ENCODE measurements at places on chromosomes 3 and 15. TPM values are rescaled to one million over a fixed set of nuclear protein-coding genes. Genes with fewer than 3 reads are reported as not detected.

DNA sequence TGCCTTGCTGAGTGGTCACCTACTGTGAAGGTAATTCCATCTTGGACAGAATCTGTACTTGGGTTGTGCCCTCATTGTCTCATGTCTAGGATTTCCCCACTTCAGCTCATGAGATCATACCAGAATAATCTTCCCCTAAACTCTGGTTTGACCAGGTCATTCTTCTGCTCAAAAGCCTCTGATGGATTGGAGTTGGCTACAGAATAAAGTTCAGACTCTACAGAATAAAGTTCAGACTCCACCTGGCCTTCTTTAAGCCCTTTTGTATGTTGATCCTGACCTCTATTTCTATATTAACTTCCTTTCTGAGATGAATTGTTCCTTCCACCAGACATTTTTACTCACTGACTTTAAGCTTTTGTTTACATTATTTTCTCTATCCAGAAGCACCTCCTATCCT, 6.4 kb upstream of the GLCE start:
- no peak for DNase-seq

DNA sequence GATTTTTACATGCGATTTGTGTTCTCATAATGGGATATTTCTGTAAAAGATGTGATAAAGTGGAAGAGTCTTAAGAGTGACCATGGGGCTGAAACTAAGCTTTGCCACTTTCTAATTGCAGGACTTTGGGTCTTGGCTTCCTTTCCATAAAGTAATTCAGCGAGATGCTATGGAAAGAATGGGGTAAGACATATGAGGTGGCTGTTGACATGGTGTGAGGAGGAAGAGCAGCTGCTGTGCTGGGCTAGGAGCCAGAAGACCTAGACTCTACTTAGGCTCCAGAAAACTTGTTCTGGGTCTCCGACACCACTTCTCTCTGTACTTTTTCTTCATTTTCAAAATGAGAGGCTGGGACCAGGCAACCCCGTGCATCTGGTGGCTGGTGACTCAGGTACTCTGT, 654.5 kb upstream of the CFAP20DC start:
- DNase-seq: no peak

GRCh38 chr15:56150204-56150603, 93.5 kb downstream of the RFX7 start:
- DNase-seq: no peak

GRCh38 chr15:27410996-27411605, 440.1 kb downstream of the GABRG3 start:
- DNase-seq: no peak

DNA sequence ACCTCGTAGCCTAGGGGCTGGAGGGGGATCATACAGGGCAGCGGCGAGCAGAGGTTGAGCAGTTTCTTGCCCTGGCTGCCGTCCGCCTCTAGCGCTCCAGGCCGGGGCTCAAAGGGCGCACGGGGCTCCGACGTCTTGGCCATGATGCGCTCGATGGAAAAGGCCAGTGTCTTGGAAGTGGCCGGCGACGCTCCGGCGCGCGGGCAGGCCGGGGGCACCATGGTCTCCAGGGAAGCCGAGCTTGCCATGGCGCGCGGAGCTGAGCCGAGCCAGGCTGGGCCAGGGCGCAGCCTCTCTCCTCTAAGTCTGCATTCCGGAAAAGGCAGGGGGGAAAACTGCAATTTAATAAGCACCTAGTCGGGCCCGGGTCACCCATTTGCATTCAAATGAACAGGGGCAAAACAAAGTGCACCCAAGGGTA, 719 bp downstream of the FEZF2 start:
- no peak for DNase-seq

- no peak for DNase-seq
Observed at GRCh38 chr3:157559401-157559800, 56.2 kb upstream of the VEPH1 start.

DNA sequence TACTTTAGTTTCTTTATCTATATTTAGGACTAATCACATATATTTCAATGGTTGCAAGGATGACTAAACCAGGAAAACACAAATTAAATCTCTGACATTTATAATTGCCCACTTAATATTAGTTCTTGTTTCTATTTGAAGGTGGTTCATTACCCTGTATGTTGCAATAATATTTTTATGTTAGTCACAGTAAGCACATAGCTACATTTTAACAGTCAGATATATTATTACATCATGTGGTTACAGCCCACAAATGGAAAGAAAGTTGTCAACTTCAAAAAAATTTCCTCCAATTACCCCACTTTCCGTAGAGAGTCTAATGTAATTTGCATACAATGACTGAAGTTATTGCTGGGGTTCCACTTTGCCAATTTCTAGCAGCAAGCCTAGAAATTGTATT, 114.6 kb downstream of the TUSC7 start:
- peak; percentile 21 for DNase-seq

DNA sequence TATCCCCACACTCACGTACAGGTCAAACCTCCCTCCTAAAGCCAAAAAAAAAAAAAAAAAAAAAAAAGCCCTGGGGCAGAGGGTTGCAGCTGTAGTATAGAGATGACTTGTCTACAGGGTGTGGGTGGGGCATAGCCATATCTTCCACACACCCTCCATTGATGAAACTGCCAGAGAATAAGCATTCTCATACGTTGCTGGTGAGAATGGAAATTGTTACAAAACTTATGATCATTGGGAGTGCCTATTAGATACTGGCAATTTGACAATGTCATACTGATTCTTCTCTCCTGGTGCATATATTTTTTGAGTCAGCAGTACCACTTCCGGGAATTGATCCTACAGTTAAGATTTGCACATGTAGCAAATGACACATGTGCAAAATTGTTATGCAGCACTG, 11.0 kb upstream of the CTNNB1 start:
- no peak for DNase-seq

DNA sequence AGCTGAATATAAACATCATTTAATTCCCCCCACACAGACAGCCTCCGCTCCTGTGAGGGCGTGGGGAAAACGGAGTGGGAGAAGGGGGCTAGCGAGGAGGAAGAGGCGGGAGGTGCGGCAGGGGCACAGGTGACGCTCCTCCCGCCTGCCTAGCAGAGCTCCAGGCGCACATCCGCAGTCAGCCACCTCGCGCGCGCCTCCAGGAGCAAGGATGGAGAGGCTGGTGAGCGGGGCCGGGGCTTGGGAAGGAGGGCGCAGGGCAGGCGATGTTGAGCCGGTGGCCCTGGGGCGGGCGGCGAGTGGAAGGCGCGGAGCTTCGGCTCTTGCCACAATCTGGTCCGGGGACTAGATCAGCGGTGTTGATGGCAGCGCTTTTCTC, at the start of gene CD200:
TSS of gene CD200 (plus strand) at position 155 of the 379 bp plus-strand sequence. CDS start at position 212, 57 bp downstream.
- DNase-seq: peak; percentile 70

GRCh38 chr3:188788621-188789081, 383.1 kb upstream of the TPRG1 start:
- peak; percentile 98 for DNase-seq

- no peak for DNase-seq
Observed at GRCh38 chr3:24985668-24986067, 442.4 kb upstream of the RARB start.

DNA sequence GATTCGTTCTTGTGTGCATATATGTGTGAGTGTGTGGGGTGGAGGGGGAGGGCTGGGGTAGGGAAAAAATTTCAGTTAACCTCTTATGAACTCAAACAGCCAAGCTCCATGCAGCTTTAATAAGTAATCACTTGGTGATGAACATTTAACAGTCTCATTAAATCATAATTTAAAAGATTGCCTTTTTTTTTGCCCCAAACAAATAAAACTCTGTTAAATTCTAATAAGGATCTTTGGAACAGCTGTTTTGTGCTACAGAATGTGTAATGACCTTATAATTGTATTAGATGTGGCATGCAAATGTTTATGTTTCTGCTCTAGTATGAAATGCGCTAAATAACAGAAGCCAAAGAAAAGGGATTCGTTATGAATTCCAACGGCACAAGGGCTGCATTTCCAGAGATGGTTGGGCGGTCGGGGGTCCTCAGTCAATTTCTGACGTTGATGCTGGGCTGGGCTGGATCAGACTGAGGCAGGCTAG, 80.0 kb upstream of the RORA start:
- no peak for DNase-seq

GRCh38 chr3:154101250-154101649, 19.9 kb upstream of the ARHGEF26 start:
- no peak for DNase-seq

GRCh38 chr3:159807137-159808040, 181.2 kb upstream of the IL12A start:
- DNase-seq: no peak

DNA sequence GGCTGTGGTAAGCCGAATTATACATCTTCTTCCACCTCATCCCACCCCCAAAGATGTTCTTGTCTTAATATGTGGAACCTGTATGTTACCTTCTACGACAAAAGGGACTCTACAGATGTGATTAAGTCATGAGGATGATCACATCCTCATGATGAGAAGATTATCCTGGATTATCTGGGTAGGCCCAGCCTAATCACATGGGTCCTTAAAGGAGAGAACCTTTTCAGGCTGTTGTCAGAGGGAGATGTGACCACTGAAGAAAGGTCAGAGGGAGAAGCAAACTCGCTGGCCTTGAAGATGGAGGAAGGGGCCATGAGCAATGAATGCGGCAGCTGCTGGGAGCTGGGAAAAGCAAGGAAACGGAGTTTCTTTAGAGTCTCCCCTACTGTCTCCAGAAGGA, 12.9 kb upstream of the SCG3 start:
- no peak for DNase-seq

GRCh38 chr3:58799271-58799670, 132.7 kb upstream of the FAM3D start:
- DNase-seq: no peak

DNA sequence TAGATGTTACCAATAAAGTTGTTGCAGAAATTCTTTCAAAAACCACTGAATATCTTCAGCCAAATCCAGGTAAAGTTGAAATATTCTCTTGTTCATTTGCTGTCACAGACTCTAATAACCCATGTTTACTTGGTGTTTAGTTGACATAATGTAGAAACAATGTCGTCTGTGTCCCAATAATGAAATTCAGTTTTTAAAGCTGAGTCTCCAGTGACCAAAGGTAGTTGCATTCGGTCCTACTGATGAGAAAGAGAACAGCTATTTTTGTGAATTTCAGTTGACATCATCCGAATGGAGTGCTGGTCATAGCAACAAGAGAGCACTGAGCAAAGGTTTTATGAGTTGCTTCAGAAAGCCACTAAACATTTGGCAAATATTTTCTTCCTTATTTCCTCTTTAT, 88.8 kb upstream of the ADAMTSL3 start:
- DNase-seq: no peak

GRCh38 chr3:119933207-119933606, 151.3 kb downstream of the NR1I2 start:
- no peak for DNase-seq

DNA sequence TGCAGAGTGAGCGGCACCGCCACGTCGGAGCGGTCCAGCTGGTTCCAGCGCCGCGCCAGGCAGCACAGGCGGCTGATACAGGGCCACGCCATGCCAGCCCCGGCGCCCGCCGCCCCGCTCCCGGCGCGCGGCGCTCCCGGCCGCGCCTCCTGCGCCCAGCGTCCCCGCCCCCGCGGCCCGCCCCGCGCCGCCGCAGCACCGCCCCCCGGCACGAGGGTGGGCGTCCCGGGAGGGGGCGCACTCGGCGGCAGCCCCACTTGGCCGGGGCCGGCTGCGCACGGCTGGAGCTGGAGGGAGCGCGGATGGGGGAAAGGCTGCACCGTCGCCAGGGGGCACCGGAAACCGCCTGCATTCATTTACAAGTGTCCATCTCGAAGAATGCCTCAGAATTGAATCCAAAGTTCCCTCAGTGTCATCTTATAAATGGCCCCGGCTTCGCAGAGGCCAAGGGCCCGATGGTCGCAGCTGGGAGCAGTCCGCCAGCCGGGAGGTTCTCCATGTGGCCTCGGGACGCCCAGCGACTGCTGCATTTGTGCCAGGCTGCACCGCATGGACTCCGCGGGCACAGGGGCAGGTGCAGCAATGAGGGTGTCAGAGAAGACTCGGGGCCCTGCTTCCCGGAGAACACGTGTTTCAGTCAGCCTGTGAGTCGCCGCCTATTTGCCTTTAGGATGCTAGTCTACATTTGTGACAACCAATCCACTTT, at the start of gene MAP6D1:
TSS of gene MAP6D1 (minus strand) at position 122 of the 706 bp plus-strand sequence. CDS start at position 92, 30 bp downstream.
- DNase-seq: peak; percentile 38

- no peak for DNase-seq
Observed at GRCh38 chr3:56110886-56111285, 357.4 kb downstream of the ERC2 start.

DNA sequence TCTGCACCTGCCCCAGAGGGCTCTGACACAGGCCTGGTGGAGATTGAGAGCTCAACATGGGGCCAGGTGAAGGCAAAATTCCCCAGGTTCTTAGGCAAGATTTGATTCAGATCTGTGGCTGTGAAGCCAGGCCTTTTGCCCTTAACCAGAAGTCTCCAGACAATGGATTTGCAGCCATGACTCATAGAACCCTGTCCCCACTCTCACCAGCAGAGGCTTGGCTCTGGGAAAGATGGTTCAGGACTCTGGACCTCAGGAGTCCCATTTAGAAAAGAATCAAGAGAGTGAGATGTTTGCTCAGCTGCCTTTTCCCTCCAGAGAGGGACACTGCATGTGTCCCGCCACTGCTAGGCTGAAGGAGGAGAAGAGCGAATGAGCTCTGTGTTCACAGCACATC, 361.4 kb upstream of the ICE2 start:
- no peak for DNase-seq

- peak; percentile 83 for DNase-seq
Observed at GRCh38 chr3:124217542-124217941, 225.6 kb upstream of the ROPN1 start.

Gene RHCG
- total RNA-seq: not detected

Gene DUOXA2
- not detected for total RNA-seq

Gene P2RY1
- 7.6 TPM for total RNA-seq

Gene C3orf85
- not detected for total RNA-seq

Gene CNBP
- 262 TPM for total RNA-seq

Gene RNU6-1
- total RNA-seq: not detected

Gene LTF
- total RNA-seq: not detected

Gene GREM1
- total RNA-seq: 364 TPM

Gene CRABP1
- total RNA-seq: not detected

Gene OR5H15
- total RNA-seq: not detected

All from fibroblast of lung (primary cell).